Hematopoietic multipotent progenitor cell treated with erythropoietin and hydrocortisone succinate and interleukin-3 and kit ligand, for 4 days (in vitro differentiated cells): ENCODE measurements at places on chromosomes 12 and 14.

DNA sequence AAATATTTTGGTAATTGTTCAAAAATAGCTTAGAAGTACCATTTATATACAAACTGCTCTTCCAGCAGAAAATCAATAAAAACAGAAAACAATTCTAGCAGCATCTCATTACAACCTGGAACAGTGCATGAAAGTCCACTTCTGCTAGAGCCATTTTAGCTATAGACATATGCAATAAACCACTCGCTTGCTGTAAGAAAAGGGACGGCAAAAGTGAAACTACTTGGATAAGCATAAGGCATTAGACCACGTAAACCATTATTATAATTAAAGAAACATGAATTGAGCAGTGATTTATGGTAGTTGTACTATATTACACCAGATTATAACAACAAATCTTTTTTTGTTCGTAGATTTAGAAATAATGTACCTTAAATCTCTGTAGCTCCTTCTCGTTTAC lies 48.7 kb downstream of the LRIG3 start:
- DNase-seq, result no peak

DNA sequence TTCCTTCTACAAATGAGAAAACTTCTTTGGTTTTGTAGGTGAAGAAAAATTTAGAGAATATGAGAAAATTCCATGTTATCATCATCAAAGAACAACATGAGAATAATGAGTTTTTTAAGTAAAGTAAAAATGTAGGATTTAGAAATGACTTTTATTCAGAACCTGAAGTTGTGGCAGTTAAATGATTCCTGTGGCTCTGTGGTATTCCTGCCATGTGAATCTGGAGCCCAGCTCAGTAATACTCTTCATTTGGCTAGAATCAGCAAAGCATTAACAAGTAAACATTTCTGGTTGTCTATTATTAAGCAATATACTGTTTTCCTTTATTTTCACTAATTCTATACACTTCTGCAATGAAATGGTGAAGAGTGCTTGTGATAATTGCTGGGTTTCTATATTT lies 95.6 kb upstream of the E2F7 start:
- no peak for DNase-seq

GRCh38 chr14:60183741-60184140 lies 18.5 kb upstream of the DHRS7 start:
- DNase-seq, result peak; percentile 33

- DNase-seq, result peak; percentile 82
These were observed 11.1 kb downstream of the RIN3 start for GRCh38 chr14:92524602-92525185.

- no peak for DNase-seq
These were observed 7.3 kb upstream of the FRMD6 start for GRCh38 chr14:51644217-51644933.

DNA sequence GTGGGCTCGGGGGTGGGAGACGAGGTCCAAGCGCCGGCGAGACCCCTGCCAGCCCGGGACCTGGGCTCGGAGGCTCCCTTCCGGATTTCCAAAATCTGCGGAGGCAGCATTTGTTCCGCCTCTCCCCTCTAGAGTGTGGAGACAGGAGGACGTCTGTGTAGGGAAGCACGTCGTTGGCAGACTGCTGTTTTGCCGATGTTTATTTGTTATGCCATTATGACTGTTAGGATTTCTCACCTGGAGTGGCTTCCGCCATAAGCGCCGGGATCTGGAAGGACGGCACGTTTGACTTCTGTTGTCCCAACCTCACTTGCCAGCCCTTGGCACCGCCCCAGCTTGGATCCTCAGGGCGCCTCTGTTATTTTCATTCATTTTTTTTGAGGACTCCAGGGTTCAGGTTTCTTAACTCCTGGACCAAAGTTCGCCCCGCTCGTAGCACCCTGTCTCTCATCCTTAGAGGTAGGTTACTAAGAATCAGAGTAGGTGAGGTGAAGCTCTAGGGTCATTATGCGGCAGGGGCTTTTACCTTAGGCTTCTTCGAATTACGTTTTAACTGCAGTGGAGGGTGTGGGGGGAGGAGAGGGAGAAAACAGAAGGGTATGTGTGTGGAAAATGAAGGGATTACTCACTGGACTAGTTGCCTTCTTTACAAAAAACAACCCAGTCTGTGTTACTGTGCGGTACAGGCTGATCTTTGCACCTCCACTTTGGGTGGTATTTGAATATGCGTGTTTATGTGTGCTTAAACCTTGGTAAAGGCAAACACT lies 547 bp upstream of the PYGL start:
- DNase-seq, result no peak

- peak; percentile 70 for DNase-seq
These were observed 15.3 kb upstream of the ANO6 start for GRCh38 chr12:45200491-45201043.

- no peak for DNase-seq
These were observed 912.7 kb upstream of the LRFN5 start for GRCh38 chr14:40694023-40694422.

DNA sequence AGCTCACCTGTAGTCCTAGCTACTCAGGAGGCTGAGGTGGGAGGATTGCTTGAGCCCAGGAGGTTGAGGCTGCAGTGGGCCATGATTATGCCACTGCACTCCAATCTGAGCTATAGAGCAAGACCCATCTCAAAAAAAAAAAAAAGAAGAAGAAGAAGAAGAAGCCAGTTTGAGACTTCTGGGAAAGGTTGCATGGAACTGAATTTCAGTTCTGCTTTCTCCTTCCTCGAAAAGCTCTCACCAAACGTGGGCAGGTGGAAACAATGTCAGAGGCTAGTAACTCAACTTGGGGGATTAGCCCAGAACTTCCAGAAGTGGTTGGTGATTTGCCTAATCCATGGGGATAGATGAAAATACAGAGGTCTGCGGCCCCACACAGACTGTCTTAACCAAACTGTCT lies 18.7 kb downstream of the FLVCR2 start:
- peak; percentile 32 for DNase-seq

GRCh38 chr14:94581127-94581999 lies at the start of gene SERPINA5:
Gene SERPINA5 (plus strand): TSS chr14:94581426. CDS start chr14:94587363, 5,937 bp downstream.
- DNase-seq, result peak; percentile 6

GRCh38 chr12:117080661-117081144 lies 18.5 kb downstream of the TESC start:
- no peak for DNase-seq

- DNase-seq, result no peak
These were observed 5.2 kb downstream of the TRHDE start for GRCh38 chr12:72277415-72277814.

DNA sequence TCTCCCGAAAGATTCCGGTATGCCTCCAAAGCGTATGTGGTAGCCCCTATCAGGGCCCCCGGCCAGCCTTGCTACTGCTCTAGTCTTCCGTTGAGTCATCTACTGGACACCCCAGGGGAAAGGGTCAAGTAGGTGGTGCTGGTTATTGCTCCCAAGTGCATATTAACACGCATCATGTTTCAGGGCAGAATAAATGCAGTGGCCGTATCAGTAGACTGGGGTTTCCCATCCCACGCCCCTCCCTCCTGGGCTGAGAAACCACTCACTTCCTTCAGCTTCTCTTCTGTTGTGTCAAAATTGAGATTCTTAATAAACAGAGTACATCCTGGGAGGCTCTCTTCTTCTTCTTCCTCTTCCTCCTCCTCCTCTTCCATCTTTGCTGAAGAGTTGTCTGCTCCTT lies 39.3 kb downstream of the RBM19 start:
- DNase-seq, result no peak

DNA sequence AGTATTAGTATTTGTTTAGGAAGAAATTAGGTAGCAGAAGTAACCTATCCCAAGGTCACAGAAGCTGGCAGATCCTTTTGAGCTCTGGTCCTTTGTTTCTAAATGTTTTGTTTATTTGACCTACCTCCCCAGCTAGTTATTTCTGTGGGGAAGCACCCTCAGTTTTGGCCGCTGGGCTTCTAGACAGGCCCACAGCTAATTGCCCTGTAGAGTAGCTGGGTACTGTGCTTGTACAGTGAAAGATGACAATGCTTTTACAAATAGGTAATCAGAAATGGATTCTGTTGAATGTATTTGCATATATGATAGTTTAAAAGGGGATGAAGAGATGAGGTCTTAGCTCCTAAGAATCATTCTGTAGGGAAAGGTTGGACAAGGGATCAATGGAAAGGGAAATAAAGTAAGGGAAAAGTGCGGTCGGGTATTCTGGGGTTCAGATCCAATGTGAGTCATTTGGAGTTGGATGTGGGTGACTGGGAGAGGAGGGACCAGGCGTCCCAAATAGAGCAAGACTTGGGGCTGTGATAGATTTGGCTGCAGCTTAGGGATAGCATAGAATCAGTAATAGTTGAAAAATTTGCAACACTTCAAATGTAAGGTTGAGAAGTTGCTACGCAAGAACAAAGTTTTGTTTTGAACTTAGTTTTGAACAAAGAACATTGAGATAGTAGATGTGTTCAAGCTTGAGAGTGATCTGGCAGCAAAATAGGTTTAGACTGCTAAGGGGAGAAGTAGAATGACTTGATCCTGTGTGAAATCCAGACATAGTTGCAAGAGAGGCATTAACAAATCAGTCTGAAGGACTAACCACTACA lies 3.6 kb downstream of the NUDT4 start:
- no peak for DNase-seq

DNA sequence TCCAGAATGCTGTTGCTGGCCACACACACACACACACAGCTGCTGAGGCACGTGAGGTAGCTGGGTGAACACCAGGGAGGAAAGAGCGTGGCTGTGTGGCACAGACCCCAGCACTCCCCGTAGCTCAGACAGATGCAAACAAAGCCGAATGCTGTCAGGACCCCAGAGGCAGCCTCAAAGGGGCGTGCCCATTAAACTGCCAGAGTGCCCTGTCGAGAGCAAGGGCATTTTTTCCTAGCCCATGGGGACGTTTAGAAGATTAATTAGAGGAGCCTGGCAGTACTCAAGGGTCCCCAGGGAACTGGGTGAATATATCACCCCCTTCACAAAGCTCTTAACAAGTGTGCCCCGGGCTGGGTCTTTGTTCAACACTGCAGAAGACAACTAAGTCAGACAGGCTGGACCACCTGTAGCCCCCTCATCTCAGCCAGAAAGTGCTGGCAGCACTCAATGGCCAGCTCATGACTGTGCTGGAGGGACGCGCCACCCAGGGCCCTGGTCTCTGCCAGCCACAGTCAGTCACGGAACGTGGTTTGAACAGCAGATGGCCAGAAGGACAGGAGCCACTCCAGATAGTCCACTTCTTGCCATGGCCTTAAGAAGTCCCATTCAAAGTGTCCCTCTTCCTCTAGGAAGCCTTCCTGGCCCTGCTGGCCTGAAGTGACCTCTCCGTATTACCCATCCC lies 37.5 kb downstream of the TTC7B start:
- no peak for DNase-seq

DNA sequence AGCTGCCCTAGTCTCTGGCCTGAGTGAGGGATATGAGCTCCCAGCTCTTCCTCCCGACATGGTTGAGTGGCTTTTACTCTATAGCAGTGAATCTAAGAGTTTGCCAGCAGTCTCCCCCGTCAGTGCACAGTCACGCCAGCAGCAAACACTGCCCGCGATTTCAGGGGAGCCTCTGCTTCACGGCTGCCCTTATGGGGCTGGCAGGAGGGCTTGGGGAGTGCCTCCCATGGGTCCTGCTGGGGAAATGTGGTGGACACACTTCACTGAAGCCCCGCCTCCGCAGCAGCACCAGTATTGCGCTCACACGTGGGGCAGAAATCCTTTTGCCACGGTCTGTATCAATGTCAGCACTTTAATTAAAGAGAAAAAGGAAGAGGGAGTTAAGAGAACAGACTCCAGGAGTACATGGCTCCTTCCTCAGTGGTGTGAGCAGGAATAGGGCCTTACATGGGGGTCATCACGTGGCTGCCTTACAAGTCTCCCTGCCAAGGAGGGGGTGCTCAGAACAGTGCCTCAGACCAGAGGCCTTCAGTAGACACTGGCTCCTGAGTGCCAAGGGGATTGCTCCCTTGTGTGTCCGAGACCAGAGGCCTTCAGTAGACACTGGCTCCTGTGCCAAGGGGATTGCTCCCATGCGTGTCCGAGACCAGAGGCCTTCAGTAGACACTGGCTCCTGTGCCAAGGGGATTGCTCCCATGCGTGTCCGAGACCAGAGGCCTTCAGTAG lies 55.7 kb downstream of the SFSWAP start:
- DNase-seq, result no peak

DNA sequence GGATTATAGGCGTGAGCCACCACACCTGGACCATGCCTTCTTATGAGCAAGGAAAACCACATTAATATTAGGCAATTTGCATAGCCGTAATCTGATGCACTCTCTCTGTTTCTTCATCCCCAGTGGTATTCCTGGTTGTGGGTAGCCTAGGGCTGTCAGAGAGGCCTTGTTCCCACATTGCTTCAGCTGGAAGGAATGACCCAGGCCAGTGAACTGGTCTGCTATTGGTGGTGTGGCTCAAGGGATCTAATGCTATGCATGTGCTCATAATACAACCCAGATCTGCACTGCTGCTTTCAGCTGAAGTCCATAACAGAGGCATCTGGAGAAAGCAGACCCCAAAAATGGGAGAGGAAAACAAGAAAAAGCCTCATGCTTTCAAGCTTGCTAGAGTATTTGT lies 33.1 kb upstream of the G2E3 start:
- DNase-seq, result no peak

DNA sequence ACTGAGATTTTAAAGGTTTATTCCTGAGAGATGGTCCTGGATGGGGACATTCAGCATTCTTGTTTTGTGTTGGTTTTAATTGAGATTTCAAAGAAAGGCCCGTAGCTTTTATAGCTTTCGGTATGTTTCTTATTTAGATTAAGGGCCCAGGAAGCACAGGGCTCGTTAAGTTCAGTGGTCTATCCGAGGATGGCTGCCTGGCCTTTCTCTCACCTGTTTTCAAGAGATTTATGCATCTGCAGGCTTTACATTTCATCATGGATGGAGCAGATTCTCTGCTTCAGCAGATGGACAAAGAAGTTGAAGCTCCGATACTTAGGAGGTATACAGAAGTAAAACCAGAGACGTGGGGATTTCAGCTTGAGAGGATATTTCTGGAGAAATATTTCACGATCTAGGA lies 16.0 kb downstream of the FZD10 start:
- no peak for DNase-seq

GRCh38 chr12:54047160-54047963 lies 6.3 kb upstream of the HOXC4 start:
- DNase-seq, result no peak

DNA sequence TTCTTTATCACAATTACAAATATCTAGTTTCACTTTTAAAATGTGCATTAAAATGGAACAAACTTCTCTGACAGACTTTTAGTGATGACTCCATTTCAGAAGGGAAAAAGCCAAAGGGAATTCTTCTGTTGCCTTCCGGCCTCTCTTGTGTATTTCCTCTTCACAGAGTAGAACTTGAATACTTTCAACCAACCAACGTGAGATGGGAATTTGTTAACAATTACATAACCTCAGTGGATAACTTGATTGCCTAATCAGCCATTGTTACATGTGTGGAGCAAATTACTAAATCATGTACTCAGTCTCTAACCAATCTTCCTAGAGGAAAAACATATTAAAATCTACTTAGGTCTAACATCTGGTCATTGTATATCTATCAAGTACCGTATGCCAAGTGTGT lies 291.1 kb downstream of the SYT1 start:
- peak; percentile 5 for DNase-seq

DNA sequence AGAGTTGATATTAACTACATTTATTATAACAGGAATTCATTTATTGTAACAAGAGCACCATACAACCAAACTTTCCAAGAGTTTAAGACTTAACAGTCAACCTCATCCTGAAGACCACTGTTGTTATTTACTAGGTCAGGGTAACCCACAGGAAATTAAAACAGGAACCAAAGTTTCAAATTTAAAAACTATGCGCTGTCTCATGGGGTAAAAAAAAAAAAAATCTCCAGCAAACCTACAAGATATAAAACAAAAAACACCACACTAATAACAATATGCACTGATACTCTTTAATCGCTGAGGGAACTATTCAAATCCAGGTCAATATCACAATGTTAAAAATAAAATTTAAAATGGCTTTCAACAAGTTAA lies 44.5 kb downstream of the FOXN3 start:
- DNase-seq, result no peak
